NCI-H1105 (cell line): ENCODE measurements at places on chromosomes 1 and 21.
A peak's percentile ranks its signal among the peaks of the same experiment; 100 is the strongest.

DNA sequence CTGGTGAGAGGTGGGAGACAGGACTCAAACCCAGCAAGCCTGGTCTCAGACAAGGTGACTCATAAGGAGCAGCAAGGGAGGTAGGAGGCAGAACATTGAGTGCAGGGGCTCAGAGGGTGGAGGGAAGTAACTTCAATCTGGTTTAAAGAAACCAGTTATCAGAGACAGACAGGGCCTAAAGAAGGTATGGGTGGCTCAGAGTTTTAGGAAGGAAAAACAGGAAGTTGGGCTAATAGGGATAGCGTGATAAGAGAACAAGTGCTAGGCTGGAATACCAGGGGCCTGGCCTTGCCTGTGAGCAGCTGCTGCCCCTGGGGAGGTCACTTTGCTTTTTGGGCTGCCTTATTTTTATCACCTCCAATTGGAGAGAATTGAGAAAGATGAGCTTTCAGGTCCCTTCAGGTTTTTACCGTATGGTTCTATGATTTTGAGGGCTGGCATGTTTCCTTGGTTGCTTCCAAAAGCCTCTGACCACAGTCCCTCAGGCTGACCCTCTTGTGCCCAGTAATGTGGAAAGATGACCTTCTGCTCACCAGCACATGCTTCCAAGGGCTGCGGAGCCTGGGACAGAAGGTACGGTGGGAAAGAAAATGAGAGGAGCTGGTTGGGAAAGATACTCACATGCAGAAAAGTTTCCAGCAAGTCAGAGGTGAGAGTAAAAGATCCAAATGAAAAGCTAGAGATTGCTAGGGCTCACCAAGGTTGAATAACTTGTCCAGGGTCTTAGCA lies 77.0 kb downstream of the DDR2 start:
- DNase-seq: no peak

- no peak for DNase-seq
Measured at GRCh38 chr1:25047506-25048240, 117.6 kb upstream of the RUNX3 start.

DNA sequence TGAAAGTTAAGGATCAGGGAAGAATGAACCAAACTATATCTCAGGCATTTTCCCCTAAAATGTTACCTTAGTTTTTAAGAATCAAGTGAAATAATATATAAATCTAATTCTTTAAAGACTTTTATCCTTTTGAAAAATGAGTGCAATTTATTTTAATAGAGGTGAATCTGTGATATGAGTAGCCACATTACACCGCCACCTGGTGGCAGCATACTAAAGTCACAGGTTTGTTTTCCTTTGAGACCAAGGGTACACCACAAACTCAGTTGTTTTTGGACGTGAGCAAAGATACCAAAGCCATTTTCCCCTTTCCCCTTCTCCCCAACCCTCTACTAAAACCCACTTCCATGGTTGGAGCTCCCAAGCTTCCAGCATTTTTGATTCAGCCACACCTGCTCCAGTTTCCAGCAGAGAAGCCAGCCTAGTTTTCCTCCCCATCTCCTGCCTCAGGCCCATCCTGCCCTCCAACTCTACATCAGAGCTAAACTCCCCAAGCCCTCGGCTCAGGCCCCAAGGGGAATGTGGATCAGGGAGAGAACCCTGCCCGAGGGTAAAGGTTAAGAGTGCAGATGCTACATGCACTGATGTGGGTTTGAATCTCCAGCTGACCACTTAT lies 22.9 kb upstream of the LDLRAP1 start:
- peak; percentile 78 for DNase-seq

- DNase-seq: no peak
Measured at GRCh38 chr1:87592156-87592555, 263.5 kb downstream of the LMO4 start.

- peak; percentile 4 for DNase-seq
Measured at GRCh38 chr1:49854741-49855140, 169.0 kb downstream of the AGBL4 start.

GRCh38 chr1:37294529-37294928 lies 179.9 kb upstream of the ZC3H12A start:
- DNase-seq: no peak

DNA sequence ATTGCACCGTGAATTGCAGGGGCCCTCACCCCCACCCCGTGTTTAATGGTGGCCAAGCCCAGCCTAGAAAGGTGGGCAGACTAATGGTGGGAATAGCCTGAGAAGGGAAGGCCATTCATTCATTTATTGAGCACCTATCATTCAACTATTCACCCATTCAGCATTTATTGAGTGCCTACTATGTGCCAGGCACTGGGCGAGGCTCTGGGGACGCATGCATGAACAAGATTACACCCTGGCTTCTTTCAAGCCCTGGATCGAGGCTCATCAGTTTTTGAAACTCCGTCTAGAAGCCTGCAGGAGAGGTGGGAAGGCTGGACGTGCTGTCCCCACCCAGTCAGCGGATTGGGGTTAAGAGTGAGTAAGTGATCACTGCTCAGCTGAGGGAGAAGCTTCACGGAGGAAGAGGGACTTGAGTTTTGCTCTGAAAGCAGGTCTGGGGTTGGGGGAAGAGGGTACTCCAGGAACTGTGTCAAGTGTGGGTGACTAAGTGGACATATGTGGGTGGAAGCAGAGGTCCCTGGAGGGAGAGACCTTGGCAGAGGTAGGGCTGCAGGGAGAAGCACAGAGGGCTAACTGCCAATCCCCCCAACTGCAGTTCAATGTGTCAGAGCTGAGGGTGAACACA lies 35.6 kb downstream of the MEF2D start:
- no peak for DNase-seq

GRCh38 chr1:236000781-236001180 lies 64.1 kb downstream of the NID1 start:
- DNase-seq: no peak

DNA sequence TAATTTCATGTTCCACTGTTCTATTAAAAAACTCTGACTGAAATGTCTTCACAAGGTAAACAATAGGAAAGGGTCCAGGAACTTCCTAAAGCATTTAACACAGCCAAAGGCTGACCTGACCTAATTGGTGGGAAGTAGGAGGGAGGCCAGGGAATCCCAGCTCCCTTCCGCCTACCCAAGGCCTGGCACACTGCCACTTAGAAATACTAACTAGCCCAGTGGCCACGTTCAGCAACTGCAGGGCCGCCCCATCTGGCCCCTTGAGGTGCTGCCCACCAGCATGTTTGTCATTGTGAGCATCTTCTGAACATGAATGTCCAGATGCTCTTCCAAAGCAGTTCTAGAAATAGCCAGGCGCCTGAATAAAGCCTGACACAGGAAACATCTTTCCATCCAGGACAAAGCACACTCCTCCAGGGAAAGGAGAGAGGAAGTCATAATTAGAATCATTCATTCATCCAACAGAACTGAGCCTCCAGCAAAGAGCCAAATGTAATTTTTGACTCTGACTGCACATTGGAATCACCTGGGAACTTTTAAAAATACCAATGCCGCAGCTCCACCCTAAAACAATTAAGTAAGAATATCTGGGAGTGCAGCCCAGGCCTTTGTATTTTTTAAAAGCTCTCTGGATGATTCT lies 44.6 kb upstream of the BCL9 start:
- no peak for DNase-seq

GRCh38 chr1:202687798-202688197 lies 22.5 kb downstream of the SYT2 start:
- no peak for DNase-seq

- no peak for DNase-seq
Measured at GRCh38 chr1:64969305-64970046, 3.1 kb upstream of the JAK1 start.

GRCh38 chr1:202291961-202292712 lies 49.6 kb downstream of the UBE2T start:
- DNase-seq: no peak

DNA sequence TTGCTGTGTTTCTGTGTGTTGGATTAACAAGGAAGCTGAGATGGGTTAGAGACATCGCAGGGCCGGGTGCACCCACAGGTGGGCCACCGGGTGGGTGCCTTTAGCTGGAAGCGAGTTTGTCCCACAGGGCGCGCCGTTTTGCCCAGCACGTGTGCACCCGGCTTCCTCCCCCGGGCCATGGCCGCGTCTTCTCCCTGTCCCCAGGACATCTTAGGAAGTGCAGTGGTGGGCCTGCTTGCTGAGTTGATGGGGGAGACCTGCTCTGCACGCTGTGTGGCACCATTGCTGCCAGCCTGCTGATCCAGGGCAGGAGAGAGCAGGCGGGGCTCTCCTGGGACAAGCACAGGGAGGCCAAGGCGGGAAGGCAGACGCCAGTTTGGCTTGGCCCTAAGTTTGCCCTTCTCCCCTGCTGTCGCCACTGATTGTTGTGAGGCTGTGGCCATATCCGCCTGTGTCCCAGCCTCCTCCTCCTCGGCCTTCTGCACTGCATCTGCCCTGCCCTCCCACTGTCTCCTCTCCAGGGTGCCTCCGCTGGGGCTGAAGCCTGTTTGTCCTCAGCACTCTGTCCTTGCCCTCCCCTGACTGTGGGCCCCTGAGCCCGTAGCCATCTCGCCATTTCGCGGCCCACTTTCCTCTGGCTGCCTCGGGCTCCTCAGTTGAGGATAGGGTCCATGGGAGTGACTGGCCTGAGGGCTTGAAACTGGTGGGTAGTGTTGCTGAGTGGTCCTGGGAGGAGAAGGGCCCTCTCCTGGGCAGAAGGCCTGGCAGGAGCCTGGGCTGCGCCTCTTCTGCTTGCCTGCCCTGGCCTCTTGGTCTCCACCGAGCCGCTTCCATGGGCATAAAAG lies 47.6 kb downstream of the PKNOX1 start:
- no peak for DNase-seq
